Endodermal cell (in vitro differentiated cells): ENCODE measurements at places on chromosomes 11 and 22.

DNA sequence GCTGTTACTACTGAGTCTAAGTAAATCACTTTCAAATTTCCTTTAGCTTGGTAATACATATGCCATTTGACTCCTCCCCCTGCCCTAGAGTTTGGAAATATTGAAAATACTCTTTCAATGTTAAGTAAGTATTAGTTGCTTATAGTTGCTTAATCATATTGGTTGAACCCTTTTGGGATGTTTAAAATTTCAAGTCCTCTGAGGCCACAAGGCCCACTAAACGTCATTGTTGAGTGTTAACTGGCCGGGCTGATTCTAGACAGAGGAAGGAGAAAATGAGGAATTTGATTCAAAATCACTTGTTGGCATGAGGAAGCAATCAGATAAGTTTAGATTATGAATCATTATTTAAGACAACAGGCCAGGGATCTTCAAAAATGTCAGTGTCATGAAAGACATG, 8.5 kb downstream of the NAV2 start:
- DNase-seq = no peak

GRCh38 chr22:22799561-22799960, 88.1 kb upstream of the IGLL5 start:
- no peak for DNase-seq

GRCh38 chr11:111938687-111939160, 1.6 kb downstream of the DIXDC1 start:
- peak; percentile 70 for DNase-seq

GRCh38 chr11:66739983-66740382, 11.0 kb upstream of the SPTBN2 start:
- no peak for DNase-seq

DNA sequence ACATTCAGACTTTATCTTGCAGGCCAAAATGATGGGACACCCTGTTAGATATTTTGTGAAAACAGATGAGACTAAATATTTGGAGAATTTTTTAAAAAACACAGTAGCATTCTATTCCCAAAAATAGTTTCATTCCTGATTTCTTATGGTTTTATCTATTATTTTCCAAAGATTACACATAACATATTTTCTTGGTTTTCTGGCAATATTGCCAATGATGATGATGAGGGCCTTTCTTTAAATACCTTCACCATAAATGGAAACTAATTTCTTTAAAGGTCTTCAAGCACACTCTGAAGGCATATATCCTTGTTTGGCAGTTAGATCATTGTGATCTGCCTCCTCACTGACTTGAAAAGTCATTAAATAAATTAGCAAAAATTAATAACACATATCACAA, 522.3 kb upstream of the LUZP2 start:
- DNase-seq = no peak

DNA sequence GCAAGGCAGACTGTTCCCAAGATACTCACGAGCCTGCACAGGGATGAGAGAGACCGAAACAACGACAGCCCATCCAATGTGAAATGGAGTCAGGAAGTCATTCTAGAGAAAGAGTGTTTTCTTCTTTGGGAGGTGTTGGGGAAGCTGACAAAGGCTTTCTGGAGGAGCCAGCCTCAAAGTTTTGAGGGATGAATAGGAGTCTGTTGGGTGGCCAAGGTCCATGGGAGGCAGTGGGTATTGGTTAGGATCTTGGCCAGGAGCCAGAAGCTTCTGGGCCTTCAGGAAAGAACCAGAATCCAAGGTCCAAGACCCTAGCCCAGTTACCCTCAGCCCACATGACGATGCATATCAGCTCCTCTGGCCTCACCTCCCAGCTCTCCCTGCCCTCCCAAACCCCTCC, 59.9 kb upstream of the SHISAL1 start:
- no peak for DNase-seq

DNA sequence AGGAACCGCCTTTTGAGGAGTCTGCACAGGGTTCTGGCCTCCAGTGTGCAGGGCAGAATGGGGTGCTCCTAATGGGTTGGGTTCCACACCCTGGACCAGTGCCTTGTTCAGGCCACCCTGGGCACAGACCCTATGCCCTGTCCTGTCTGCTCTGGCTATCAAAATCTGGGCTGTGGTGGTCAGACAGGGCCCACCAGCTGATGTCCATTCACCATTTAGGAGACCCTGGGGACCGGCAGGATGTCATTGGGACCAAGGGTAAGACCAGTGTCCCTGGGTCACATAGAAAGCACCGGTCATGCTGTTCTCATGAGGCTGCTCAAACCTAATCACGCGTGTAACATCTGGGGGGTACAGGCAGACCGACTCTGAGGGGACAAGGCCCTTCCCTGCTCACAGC, 37.3 kb downstream of the PARVG start:
- peak; percentile 20 for DNase-seq

- no peak for DNase-seq
These were observed 216.3 kb upstream of the MTNR1B start for GRCh38 chr11:92753161-92753560.

GRCh38 chr11:33953289-33953688, 61.4 kb upstream of the LMO2 start:
- no peak for DNase-seq

GRCh38 chr11:88475991-88476418, 138.5 kb upstream of the CTSC start:
- DNase-seq = no peak

- peak; percentile 55 for DNase-seq
These were observed 1.2 kb upstream of the TMEM45B start for GRCh38 chr11:129814244-129815014.

GRCh38 chr11:45410391-45411227, 124.5 kb upstream of the SYT13 start:
- DNase-seq = peak; percentile 95

DNA sequence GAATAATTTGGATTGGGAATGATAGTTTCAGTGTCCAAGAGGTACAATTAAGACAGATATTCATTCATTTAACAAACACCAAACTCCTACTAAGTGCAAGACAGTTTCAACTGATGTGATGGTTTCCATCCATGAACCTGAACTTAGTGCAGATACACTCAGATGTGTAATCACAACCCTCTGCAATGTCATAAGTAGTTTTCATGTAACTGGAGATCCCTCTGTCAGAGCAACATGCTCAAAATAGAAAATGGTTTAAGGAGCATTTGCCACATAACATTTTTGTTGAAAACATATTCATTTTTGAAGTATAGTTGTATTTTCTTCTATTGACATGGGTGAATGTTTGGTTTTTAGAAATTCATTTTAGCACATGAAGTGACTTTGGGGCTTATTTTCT, 16.5 kb upstream of the PKNOX2 start:
- no peak for DNase-seq

DNA sequence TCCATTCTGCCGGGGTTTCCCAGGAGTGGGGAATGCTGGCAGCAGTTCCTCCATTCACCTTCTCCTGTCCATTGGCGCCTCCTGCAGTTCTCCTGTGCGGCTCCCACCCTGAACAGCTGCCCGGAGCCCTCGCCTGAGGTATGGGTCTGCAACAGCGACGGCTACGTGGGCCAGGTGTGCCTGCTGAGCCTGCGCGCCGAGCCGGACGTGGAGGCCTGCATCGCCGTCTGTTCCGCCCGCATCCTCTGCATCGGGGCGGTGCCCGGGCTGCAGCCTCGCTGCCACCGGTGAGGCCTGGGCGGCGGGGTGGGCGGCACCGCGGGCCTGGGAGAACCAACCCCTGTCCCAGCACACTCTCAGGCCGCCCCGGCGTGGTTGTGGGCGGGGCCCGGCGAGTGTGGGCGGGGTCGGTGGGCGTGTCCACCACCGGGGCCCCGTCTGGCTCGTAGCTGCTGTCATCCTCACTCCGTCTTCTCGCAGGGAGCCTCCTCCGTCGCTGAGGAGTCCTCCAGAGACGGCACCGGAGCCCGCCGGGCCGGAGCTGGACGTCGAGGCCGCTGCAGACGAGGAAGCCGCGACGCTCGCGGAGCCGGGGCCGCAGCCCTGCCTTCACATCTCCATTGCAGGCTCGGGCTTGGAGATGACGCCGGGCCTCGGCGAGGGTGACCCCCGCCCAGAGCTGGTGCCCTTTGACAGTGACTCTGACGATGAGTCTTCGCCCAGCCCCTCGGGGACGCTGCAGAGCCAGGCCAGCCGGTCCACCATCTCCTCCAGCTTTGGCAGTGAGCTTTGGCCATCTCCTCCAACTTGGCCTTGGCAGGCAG, 14.0 kb upstream of the RELT start:
- peak; percentile 98 for DNase-seq

- no peak for DNase-seq
These were observed 4.4 kb upstream of the DENND5A start for GRCh38 chr11:9269492-9270013.

- DNase-seq = no peak
These were observed 40.7 kb upstream of the DKK3 start for GRCh38 chr11:12048936-12049790.

GRCh38 chr11:75449271-75449670, 16.3 kb upstream of the KLHL35 start:
- no peak for DNase-seq

- DNase-seq = peak; percentile 53
These were observed 62.7 kb downstream of the CD82 start for GRCh38 chr11:44627911-44628729.

- DNase-seq = no peak
These were observed 2.2 kb upstream of the NUP160 start for GRCh38 chr11:47850337-47850736.

DNA sequence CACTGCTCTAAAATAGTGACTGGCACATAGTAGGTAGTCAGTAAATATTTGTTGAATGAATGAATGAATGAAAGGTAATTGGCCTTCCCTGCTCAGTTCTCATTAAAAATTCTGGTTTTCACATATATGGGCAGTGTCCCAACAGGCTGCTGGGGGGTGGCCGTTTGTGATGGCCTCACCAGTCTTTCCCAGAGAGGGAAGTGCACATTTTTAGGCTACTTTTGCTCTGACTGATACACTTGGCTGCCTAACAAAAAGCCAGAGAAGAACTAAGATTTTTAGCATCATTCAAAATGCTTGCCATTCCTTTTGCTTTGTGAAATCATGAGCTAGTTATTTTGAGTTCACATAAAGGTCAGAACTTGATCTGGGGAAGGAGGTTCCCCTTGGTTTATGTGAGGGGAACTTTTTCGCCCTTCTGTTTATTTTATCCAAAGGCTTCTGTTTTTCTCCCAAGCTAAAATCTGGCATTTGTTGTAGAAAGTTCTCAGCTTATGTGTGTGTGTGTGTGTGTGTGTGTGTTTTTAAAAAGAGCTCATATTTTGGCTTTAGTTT, 83.1 kb downstream of the PTPRJ start:
- no peak for DNase-seq

DNA sequence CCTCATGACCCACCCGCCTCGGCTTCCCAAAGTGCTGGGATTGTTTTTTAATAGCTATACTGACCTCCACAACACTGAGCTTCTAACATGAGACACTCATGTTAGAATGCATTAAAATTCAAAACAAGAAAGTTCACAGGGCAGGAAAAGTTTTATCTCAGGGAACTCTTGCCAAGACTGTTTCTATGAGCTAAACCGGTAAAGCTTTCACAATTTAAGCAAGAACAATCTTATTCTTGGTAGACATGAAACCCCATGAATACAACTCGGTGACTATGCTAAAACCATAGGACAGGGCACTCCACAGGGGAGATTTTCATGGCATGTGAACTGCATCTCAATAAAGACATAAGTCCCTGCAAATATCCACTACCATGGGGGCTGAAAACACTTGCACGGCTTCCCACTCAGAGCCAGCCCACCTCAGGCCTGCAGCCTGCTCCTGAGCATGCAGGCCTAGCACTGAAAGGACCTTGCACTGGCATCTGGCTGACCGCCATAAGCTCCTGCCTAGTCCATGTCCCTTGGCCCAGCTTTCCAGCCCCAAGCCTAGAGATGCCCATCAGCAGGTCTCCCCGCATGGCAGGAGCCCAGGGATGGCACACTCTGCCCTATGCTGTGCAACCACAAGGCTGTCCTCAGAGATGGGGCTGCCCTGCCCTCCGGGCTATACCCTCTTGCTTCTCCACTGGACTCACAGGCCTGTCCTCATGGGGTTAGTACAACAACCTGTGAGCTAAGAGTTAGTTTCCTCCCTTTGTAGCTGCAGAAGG, 58.4 kb downstream of the DGCR2 start:
- no peak for DNase-seq

DNA sequence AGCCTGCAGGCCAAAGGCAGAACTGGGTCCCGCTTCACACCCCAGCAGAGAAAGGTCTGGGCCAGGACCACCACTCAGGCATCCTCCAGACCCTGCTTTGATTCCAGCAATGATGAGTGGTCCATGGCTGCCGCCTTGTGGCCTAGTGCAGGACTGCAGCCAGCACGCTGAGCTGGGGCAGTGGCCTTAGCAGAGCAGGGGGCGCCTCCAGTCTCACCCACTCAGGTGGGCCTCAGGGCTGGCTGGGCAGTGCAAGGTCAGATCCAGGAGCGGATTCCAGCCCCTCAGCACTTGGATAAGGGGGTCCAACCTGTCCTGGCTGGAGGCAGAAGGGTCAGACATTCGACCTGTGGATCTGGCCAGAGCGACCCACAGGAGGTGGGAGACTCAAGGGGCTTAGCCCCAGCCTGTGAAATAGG, 9.6 kb upstream of the PDE2A start:
- DNase-seq = peak; percentile 98

GRCh38 chr11:119223856-119224255, 17.7 kb downstream of the CBL start:
- no peak for DNase-seq

DNA sequence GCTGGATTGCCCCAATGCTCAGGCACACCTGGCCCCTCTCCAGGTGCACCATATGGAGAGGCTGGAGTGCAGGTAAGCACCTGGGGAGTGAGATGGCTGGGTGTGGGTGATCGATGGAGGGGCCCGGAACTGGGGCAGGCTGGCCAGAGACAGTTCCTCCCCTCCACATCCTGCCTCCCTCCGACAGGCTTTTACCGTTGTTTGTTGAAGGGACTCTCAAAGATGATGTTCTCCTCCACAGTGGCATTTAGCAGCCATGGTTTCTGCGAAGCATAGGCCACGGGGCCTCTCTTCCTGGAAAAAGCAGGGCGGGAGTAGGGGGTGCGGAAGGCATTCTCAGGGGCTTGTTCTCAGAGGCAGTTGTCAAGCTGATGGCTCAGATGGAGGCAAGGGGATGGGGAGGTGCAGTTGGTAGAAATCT, 25.9 kb upstream of the KCNJ11 start:
- DNase-seq = no peak

GRCh38 chr11:122337241-122337640, 221.2 kb upstream of the BLID start:
- no peak for DNase-seq

DNA sequence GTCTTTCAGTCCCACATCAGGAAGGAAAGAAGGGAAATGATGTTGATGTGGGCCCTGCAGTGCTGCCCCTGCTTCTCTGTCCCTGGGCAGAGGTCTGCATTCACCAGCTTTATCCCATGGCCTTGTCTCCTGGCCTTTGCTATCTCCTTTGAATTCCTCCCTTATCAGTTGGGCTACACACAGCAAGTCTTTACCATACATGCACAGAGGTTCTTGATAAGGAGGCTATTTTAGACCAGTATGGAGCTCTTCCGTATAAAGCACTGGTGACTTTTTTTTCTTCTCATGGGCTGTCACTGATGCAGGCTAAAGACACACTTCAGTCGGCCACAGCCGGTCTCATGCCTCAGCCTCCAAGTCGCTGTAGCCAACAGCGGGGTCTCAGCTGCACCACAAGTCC, 20.2 kb downstream of the MYO18B start:
- DNase-seq = no peak
